ENCODE measurements at places on chromosomes 7 and 10.
A peak's percentile ranks its signal among the peaks of the same experiment; 100 is the strongest.

- no peak for DNase-seq
Measured at GRCh38 chr10:79088176-79088575, 19.4 kb downstream of the ZMIZ1 start.

DNA sequence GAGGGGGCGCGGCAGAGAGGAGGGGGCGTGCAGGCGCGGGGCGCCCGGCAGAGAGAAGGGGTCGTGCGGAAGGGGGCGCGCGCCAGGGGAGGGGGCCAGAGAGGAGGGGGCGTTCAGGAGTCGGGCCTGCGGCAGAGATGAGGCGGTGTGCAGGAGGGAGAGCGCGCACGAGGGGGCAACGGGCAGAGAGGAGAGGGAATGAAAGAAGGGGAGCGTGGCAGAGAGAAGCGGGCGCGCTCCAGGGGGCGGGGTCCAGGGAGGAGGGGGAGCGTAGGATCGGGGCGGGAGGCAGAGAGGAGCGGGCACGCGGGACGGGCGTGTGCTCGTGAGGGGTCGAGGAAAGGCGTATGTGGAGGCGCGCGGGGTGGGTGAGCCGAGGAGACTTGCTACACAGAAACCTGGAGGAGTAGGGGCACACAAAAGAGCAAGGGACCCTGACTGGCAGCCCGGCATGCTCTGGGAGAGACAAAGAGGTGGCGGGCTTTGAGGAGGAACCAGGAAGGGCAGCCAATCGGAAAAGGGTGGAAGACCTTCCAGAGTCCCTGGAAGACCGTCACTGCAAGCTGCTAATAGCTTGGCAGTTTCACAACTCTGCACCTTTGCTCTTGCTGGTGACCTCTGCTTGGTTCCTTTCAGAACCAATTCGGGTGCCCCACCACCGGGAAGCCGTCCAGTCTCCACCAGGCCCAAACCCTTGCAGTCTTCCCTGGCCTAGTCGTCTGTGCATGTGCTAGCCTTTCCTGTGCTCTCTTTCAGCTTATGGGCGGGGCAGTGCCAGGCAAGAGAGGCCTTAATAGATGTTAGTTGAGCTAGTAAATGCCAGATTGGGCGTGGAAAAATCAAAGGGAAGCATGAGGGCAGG, 639 bp downstream of the DYDC2 start:
- peak; percentile 59 for DNase-seq

- no peak for DNase-seq
Measured at GRCh38 chr7:14021069-14021468, 31.6 kb upstream of the ETV1 start.

DNA sequence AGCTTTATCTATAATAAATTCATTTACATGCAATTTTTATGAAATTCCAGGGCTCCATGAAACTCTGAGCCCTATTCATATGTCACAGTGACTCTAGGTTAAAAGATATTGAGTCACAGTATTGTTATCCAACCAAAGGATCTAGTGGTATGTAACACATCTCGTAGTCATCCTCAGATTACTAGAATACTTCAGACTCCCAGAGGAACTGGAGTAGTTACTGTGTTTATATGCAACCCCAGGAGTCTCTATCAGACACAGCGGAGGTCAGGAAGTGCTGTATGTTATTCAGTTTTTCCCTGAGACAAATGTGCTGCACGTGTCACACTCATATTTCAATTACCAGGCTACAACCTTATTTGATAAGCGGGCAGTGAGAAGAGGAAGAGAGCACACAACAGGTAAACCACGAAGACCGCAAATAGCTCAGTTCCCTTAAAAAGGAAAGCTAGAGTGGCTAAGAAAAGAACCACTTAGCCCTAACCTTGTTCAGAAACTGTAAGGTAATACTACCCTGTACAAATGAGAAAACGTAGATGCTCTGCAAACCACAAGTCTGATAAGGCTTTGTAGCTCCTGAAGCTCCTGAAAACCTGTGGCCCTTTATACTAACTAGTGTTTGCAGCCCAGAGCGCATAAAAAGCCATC, 114.0 kb upstream of the CNTNAP2 start:
- no peak for DNase-seq

- DNase-seq: no peak
Measured at GRCh38 chr10:104122225-104123107, 495 bp downstream of the SFR1 start.

DNA sequence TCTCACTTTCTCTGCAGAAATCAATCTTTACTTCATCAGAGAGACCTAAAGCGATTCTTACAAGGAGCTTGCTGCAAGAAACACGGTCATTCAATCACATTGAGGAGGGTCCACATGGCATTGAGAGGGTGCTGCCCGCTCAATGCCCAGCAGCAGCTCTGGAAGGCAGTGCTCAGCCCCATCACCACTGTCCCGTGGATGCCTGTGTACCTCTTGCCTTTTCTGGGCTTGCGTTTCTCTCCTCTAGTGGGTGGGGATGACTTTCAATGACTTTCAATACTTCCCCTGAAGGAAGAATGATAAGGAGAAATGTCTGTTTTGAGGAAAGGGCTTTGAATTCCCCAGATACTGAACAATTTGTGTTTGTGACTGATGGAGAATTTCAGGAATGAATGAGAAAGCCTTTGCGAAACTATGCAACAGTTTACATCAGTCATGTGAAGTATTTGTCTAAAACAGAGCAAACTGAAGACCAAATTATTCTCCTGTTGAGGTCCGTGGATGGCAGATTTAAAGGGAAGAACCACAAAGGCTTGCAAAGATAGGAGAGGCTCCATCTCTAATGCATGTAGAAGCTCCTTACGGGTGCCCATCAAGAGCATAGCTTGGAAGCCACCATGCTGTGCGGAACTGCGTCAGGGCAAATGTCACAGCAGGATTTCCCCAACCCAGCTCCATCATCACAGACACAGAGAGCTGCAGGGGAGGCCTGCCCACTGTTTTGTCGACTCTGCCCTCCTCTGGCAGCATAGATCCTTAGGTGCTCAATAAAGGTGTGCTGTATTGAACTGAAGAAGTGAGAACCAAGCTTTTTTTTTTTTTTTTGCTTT, 6.6 kb upstream of the ZNF22 start:
- no peak for DNase-seq

GRCh38 chr7:139720186-139720585, 57.6 kb downstream of the HIPK2 start:
- DNase-seq: no peak

DNA sequence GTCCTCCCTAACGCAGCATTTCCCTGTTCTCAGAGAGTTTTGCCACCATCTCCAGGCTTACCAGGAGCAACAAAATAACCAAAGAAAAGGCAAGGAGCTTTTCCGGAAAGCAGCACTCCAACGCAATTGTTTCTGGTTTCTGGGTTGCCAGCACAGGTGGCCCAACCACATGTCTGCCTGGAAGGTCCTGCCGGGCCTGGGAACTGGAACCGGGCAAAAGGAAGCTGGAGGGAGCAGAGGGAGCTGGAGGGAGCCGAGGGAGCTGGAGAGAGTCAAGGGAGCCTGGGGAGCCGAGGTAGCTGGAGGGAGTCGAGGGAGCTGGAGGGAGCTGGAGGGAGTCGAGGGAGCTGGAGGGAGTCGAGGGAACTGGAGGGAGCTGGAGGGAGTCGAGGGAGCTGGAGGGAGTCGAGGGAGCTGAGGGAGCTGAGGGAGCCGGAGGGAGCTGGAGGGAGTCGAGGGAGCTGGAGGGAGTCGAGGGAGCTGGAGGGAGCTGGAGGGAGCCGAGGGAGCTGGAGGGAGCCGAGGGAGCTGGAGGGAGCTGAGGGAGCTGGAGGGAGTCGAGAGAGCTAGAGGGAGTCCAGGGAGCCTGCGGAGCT, 54.6 kb downstream of the STK32C start:
- DNase-seq: no peak

DNA sequence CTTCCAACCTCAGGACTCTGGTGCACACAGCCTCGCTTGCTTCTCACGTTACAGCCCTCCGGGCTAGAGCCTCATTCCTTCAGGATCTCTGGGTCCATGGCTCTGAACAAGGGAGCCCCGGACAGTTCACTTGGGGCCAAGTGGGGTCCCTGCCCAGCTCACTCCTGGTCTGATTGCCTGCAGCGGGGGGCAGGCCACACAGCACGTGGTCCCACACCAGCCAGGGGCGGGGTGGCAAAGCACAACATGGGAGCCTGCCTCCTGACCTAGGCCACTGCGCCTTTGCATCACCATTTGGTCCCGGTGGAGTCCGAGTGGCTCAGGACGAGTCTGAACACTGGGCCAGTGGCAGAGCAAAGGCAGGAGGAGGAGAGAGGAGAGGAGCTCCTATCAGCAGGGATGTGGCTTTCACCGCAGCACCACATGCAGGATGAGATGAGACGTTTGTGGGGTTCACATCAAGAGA, 13.4 kb upstream of the CRYGN start:
- DNase-seq: no peak

GRCh38 chr10:104353325-104354048, at the start of gene CFAP58:
TSS of gene CFAP58 (plus strand) at chr10:104353833. CDS start at chr10:104353898, 65 bp downstream.
- peak; percentile 92 for DNase-seq

- DNase-seq: peak; percentile 24
Measured at GRCh38 chr10:86632009-86632800, 22.1 kb upstream of the OPN4 start.

GRCh38 chr7:10662982-10663884, 310.4 kb upstream of the PHF14 start:
- DNase-seq: no peak

DNA sequence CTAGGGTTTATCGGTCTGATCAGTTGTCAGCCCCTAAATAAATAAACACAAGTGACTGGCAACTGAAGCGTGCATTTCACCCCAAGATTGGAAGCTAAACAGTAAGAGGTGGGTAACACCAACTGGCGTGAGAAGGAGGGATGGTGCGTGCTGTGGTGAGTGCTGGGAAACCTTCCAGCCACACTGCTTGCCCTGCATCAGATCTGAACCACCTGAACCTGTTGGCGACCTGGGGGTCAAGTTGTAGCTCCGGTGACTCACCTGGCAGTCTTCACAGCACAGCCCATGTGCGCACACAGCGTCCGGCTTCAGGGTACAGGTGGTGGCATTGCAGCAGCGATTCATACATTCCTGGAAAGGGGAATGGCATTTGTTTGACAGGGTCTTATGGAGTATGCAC, 170.1 kb downstream of the FANK1 start:
- no peak for DNase-seq

DNA sequence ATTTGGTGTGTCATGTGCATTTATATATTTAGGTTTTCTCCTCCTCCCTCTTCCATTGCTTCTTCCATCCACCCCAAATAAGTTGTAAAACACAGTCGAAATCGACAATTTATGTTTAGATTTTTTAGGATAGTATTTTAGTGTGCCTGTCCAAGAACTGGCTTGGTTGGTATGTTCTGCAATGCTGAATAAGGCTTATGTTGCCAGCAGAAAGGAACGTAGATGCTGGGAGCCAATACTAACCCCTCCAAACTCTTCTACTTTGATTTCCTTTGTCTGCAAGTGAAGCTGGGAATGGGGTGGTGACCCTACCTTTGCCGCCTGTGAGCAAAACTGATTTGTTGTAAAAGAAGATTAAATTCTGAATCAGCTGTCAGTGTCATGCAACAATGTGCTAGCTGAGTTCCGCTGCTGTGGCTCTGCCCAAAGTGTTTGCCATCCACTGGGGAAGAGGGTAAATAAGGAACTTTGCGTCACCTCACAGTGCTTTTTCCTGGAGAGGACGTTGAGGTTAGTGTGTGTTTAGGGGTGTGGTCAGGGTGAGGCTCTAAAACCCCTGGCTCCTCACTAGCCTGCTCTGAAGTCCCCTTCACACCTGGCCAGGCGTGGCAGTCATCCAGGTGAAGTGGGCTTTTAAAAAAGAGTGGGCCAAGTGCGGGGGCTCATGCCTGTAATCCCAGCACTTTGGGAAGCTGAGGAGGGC, 44.4 kb downstream of the TACC2 start:
- no peak for DNase-seq

GRCh38 chr10:132833421-132834111, 47.6 kb upstream of the NKX6-2 start:
- no peak for DNase-seq

- no peak for DNase-seq
Measured at GRCh38 chr10:44424298-44424697, 39.4 kb upstream of the CXCL12 start.

DNA sequence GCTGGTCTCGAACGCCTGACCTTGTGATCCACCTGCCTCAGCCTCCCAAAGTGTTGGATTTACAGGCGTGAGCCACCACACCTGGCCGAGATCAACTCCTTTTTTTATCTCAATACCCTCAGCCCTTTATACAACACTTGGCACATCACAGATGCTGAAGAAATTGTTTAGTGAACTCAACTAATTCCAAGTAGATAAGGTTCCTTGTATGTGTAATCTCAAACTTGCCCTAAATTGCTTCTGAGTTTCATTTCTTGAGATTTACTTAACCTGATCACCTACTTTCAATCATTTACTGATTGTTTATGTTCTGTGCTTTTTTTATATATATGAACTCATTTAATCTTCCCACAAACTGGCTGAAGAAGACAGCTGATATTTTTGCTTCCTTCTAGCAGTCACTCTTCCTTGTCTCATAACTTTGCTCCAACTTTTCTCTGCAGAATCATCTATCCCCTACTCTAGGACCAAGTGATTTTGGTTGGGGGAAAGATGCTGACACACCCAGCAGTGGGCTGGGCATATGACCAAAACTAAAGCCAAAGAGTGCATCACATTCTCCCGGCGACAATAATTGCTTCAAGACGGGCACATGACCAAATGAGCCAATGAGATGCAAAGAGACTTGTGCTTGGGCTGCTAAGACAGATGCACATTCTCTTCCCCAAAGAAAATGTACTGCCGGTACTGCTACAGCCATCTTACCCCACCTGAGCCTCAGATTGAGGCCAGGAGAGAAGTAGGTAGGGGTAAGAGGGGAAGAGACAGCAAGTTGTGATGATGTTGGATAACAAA, 40.3 kb upstream of the ARID5B start:
- no peak for DNase-seq
